HuH-7.5 (cell line): ENCODE measurements at places on chromosomes 4 and X.

GRCh38 chr4:36326476-36327029 lies 45.1 kb downstream of the DTHD1 start:
- DNase-seq = no peak

DNA sequence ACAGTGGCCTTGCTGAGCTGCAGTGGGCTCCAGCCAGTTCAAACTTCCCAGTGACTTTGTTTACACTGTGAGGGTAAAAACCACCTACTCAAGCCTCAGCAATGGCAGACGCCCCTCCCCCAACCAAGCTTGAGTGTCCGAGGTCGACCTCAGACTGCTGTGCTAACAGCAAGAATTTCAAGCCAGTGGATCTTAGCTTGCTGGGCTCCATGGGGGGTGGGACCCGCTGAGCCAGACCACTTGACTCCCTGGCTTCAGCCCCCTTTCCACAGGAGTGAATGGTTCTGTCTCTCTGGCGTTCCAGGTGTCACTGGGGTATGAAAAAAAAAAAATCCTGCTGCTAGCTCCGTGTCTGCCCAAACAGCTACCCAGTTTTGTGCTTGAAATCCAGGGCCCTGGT lies 168.9 kb upstream of the INTU start:
- DNase-seq = no peak

GRCh38 chrX:119602701-119603255 lies 3.4 kb downstream of the NKRF start:
- no peak for DNase-seq

GRCh38 chr4:71602289-71602900 lies 181.5 kb downstream of the GC start:
- DNase-seq = no peak

GRCh38 chr4:169337510-169337909 lies 66.8 kb upstream of the SH3RF1 start:
- no peak for DNase-seq

GRCh38 chr4:61427099-61427817 lies 227.1 kb downstream of the ADGRL3 start:
- no peak for DNase-seq

DNA sequence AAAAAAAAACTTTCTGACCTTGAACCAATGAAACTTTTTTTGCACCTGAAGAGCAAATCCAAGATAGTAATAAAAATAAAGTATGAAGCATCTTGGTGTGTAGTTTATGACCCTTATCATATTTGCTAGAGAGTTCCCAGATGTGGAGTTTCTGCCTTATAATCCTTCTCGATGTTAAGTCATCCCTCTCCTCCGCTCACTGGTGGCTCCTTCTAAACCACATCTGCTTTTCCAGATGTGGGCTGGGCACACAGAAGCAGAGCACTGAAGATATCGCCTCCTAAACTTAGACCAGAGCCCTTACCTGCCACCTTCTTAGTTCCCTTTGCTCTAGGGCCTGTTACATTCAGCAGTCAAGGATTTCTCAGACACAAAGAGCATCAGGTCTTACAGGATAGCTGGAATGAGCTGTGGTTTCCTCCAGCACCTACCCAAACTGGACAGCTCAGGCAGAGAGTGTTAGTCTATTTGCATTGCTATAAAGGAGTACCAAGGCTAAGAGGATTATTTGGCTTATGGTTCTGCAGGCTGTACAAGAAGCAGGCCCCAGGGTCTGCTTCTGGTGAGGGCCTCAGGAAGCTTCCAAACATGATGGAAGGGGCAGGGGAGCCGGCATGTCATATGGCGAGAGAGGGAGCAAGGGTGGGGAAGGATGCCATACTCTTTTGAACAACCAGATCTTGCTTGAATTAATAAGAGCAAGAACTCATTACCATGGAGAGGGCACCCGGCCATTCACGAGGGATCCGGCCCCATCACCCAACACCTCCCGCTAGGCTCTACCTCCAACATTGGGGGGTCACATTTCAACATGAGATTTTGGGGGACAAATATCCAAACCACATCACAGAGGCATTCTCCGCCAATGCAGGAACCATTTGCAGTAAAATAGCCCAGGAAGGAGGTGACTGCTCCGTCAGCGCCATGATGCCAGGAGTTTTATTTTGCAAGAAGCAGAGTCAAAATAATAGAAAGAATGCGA lies 75.6 kb upstream of the HELT start:
- no peak for DNase-seq

DNA sequence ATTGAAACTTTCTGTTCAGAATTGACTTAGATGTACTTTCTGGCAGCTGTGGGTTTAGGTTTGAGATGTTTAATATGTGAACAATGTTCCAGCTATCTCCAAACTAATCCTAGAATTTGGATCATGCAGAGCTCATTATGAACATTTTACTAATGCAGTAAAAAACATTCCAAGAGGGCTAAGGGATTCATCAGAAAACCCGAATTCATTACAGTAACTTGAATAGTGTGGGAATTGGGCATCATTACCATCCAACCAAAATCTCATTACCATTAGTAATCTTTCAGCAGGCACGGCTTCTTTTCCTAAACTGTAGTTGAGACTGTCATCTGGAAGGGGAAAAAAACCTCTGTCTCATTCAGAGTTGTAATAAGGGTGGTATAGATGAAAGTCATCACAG lies 91.0 kb downstream of the LIMCH1 start:
- DNase-seq = no peak

DNA sequence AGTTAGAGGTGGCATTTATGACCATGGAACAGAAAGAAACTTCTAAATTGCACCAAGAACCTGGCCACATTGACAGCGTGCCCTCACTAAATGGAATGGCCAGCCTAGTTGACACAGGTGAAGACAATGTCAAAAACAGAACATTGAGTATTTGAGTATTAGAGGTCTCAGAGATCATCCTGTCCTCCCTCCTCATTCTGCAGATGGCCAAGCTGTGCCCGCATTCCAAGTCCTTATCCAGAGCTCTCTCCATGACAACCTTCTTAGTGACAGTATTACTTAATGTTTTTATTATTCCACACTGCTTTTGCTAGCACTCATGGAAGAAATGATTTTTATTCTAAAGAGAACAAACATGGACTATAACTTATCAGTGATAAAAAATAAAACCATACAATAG lies 9.9 kb upstream of the CCDC110 start:
- no peak for DNase-seq

DNA sequence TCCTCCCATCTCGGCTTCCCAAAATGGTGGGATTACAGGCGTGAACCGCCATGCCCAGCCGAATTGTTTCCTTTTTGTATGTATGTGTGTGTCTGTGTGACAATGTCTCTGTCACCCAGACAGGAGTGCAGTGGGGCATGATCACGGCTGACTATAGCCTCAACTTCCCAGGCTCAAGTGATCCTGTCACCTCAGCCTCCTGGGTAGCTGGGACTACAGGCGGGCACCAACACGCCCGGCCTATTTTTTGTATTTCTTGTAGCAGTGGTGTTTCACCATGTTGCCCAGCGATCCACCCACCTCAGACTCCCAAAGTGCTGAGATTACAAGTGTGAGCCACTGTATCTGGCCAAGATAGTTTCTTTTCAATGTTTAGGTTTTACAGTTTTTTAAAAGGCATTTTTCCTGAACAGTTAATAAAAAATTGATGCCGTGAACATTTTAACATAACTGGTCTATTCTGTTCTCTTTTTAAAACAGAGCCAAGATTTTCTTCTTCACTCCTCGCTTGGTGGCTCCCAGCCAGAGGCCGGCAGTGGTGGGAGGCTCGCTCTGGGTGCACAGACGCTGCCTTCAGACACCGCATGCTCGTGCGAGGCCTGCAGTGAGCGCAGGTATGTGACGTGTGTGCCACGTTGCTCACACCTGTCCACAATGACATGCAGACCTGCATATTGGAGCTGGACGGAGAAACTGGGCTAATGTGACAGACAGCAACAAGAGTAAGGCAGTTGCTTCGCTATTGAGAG lies 88.5 kb downstream of the FAM193A start:
- DNase-seq = no peak

DNA sequence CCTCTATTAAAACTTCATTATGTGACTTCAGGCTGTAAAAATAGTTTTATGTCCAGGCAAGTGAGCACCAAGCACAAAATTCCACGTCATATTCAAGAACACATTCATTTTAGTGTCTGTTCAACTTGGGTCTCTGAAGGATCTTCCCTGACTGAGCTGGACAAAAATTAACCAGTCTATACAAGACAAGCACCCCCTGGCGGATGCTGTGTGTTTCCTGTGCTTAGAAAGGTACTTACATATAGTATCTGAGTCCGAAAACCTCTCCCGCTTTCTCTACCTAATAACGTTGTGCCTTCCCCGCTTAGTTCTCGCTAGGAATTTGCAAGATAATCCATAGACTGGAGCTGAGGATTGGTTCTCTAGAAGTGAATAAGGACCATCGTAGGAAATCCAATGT lies 2214.5 kb upstream of the TENM3 start:
- no peak for DNase-seq

DNA sequence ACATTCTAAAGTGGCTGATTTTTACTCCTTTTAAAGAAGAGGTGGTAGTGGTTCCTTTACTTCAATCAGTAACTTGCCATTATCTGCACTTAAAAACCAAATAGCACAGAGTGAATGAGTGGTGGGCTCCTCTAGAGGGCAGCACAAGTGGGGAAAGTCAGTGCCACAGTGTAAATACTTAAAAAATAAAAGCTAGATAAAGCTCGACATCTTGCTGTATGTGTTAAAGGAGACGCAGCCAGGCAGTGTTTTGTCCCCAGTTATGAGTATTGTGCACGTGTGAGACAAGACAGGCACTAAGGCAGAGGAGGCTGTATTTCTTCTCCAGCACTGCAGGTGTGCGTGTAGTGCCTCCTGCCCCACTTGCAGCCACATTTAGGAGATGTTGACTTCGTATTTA lies 24.6 kb downstream of the NAP1L5 start:
- no peak for DNase-seq

GRCh38 chr4:48939785-48940184 lies 33.2 kb upstream of the OCIAD2 start:
- DNase-seq = no peak

DNA sequence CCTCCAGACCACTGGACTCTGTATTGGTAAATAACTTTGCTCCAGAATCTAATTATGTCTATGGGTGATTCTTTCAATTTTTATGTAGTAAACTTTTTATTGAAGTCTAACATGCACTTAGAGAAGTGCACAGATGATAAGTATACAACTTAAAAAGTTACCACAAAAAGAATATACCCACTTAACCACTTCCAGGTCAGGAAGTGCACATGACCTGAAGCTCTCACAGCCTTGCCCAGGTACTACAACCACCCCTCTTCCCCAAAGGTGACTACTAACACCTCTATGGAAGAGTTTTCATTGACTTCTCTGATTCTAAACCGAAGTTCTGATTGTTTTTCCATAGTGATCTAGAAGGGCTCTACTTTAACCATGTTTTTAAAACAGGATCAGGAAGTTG lies 43.6 kb upstream of the SPRY1 start:
- DNase-seq = no peak

GRCh38 chr4:1668488-1668840 lies 15.6 kb downstream of the FAM53A start:
- no peak for DNase-seq

- DNase-seq = no peak
Observed at GRCh38 chr4:16168144-16168543, 58.1 kb downstream of the TAPT1 start.

GRCh38 chrX:134338527-134338926 lies 101.5 kb downstream of the CCDC160 start:
- no peak for DNase-seq

DNA sequence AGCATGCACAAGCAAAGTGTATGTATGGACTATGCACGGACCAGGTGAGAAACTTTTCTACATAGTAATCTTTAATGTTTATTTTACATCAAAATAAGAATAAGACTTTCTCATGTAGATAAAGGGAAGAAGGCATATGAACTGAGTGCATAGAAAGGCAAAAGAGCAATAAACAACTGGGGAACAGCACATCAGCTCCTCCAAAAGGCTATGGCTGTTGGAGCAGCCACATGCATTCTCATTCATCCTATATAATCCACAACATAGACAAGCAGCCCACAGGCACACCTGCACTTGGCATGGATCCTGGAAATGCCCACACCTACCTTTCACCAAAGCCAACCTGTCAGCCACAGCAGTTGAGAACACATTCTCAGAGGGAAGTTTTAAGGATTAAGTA lies 586.9 kb upstream of the INTU start:
- DNase-seq = no peak

DNA sequence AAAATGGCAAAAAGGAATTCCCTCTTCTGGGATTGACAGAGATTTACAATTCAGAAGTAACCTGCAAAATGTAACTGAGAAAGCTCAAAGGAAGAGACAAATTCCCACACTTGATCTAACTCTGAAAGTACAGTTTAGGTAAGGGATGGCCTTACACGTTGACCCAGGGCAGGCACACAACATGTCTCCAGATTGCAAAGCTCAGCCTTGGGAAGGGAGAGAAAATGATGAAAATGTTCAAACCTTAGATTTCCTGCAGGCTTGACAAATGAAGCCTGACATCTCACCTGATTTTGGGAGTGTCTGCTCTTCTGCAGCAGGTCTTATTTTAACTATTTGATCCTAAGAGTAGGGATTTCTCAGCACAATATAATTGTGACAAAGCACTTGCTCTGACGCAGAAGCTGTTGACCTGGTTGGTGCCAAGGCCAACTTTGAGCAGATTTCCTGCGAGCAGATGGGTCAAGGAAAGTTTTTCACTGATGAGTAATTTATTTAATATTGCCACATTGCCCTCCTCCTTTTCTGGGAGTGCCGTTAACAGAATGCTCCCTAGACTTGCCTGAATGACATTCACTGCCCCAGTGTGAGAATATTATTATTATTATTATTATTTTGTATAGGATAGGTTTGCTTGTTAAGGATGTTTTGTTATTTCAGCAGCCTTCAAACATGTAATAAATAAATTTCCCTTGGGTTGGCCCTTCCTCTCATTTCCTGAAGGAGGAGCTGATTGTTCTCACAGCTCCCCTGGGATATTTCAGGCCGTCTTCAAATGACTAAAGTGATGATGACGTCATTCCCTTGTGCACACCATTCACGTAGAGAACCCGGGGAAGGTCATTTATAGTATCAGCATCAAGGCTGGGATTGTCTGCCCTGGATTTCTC lies 157.1 kb downstream of the VEGFC start:
- no peak for DNase-seq

DNA sequence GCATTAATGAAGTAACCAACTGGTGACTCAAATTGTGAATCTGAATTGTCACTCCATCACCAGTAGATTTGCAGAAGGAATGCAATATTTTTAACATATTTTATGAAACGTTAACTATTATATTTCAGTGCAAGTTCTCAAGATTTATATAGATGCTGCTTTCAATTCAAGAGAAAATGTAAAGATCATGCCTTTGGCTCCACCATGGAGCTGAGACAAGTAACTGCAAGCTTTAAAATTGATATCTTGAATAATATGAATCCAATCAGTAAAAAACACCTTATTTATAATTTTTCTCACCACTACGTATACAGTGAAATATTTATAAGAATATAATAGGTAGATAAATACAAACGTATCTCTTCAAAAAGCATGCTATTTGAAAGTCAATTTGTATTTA lies 27.8 kb upstream of the GALNTL6 start:
- no peak for DNase-seq

GRCh38 chrX:100208076-100208475 lies 202.0 kb downstream of the PCDH19 start:
- DNase-seq = no peak
